IMR-90 (cell line): ENCODE measurements at places on chromosomes 12 and 14. TPM values are rescaled to one million over a fixed set of nuclear protein-coding genes. Genes with fewer than 3 reads are reported as not detected.
A peak's percentile ranks its signal among the peaks of the same experiment; 100 is the strongest.

DNA sequence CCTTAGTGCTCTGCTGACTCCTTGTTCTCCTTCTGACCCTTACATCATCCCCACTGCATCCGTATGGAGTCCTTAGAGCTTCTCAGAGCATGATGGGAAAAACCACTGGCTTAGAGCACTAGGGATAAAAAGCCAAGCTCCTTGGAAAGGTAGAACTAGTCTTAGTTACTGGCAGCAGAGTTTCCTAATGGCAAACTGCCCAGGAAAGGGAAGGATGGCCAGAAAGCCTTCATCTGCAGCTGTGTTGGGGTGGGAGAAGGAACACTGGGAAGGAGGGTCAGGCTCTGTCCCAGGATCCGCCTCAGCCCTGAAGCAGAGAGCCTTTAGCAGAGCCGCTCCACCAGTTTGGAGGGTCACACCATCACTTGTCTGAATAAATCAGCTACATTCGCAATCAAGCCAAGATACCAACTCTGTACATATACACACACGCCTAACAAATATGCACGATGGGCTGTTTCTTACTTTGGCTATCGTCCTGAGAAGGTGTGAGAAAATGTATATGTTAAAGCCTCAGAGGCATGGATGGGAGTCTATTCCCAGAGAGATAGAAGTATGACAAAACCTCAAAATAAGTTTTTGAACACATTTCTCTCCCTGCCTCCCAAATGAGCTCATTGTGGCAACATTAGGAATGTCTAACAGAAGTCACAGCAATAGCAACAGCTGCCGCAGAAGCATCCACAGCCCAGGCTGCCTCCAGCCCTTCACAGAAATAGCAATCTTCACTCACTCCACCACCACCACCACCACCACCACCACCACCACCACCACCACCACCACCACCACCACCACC lies 18.6 kb upstream of the GALNT8 start:
- DNase-seq, result peak; percentile 4
- no peak overlapping the region for H3K4me3 ChIP-seq
- no peak overlapping the region for H3K27ac ChIP-seq
- no peaks in the 10 kb centered on the region for H3K27me3 ChIP-seq
- H3K4me1 ChIP-seq, result no peaks in the 10 kb centered on the region

GRCh38 chr12:85367936-85368335 lies 87.9 kb downstream of the ALX1 start:
- H3K27me3 ChIP-seq, result no peaks in the 10 kb centered on the region
- H3K27ac ChIP-seq, result no peak overlapping the region
- no peaks in the 10 kb centered on the region for H3K36me3 ChIP-seq
- H3K4me1 ChIP-seq, result no peaks in the 10 kb centered on the region

DNA sequence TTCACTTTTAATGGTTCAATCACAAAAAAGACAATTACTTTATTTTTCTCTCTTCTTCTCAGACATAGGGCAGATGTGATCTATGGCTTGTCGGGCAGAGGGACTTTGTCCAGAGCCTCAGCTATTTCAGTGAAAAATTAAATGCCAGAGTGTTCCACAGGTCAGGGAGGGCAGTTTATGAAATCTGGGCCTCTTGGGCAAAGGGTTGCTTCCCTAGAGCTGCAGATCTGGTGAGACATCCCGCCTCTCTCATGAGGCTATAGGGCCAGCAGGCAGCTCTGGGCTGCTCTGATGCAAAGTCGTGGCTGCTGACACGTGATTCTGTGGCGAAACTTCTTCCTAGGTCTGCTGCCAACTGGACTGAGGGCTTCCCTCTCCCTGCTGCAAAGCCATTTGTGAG lies 6.0 kb downstream of the CLMN start:
- peaks cover 7% of the 10 kb centered on the region for H3K27me3 ChIP-seq
- no peaks in the 10 kb centered on the region for H3K36me3 ChIP-seq
- no peaks in the 10 kb centered on the region; the same call in 1 of the 2 replicates for H3K4me1 ChIP-seq
- no peak overlapping the region for H3K27ac ChIP-seq

DNA sequence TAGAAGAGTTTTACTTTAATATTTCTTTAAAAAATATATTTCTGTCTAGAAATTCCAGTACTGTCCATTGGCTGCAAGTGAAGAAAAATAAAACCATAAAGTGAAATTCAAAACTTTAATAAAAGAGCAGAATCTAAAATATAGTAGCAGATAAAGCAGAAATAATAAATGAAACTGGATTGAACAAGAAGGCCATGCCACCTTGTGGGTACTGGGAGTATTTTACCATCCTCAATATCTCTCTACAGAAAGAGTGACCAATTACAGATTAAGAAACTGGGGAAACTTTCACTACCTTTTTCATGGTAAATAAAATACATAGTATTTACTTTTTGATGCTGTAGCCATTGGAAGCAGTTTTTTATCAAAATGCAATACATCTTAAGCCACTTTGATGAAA lies 220.5 kb downstream of the BCAT1 start:
- H3K27me3 ChIP-seq, result no peaks in the 10 kb centered on the region
- DNase-seq, result peak; percentile 55
- no peaks in the 10 kb centered on the region; the same call in 1 of the 2 replicates for H3K4me1 ChIP-seq
- H3K4me3 ChIP-seq, result no peak overlapping the region
- H3K27ac ChIP-seq, result no peak overlapping the region

The LMO3 gene
- total RNA-seq, result 0.54 and 1.7 TPM in 2 replicates

The GPRC5A gene
- total RNA-seq, result 49.6 and 49.7 TPM in 2 replicates
